GM12878 (cell line): ENCODE measurements at places on chromosomes 2 and 18.
A peak's percentile ranks its signal among the peaks of the same experiment; 100 is the strongest.

GRCh38 chr2:136257893-136258292, 139.9 kb upstream of the CXCR4 start:
- no peak for DNase-seq

DNA sequence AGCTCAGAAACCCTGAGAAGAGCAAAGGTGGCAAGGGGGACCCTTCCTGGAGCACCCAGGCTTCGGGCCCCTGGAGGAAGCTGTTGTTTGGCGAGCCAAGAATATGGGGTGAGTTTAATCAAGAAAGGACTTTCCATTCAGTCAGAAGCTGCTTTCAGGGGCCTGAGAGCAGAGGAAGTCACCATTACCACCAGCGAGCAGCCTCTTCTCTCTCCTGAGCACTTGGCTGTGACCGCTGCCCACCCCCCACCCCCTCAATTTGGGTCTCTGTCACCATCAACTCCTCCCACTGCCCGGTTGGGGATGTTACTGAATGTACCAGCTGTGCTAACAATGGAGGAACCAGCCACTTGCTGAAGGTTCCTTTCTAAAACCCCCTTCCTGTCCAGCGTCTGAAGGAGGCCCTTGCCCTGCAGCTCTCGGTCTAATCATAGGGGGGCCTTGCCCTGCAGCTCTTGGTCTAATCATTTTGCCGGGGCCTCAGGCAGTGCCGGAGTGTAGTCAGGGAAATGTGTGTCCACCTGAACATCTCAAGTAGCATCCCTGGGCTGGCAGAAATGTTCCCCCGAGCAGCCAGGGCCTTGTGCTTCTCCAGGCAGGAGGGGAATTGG, 943 bp downstream of the INPP5D start:
- no peak for DNase-seq

DNA sequence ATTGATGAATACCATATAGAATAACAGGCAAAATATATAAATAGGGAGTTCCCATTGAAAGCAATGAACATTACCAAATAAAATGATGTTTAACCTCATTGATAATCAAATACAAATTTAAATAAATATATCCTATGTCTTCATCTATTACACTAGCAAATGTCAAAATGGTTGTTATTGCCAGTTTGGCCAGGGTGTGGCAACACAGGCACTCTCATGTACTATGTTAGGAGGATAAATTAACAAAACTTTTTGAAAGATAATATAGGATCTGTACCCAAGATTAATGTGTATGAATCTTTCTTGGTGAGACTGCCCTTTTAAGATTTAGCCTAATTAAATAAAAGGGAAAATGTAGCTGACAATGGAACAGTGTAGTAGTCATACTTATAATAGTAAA, 659.3 kb downstream of the ERBB4 start:
- DNase-seq: no peak

DNA sequence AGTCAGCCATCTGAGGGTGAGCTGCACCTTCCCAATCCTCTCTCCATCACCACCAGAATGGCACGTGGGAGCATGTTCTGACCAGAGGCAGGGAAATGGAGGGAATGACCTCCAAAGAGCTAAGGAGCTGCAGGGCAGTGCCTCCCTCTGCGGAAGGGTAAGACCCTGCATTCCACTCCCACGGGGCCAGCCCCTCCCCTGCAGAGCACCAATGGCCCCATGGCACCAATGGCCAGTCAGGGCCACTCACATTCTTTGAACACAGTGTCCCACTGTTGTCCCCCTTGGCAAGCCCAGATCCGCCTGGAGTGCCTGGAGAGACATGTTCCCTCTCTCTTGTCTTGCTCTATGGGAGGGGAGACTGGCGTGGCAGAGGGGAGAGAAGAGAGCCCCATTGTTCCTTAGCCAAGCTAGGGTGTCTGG, 164.4 kb downstream of the TNS1 start:
- DNase-seq: no peak

- no peak for DNase-seq
Measured at GRCh38 chr2:109313343-109313742, 184.3 kb downstream of the SH3RF3 start.

DNA sequence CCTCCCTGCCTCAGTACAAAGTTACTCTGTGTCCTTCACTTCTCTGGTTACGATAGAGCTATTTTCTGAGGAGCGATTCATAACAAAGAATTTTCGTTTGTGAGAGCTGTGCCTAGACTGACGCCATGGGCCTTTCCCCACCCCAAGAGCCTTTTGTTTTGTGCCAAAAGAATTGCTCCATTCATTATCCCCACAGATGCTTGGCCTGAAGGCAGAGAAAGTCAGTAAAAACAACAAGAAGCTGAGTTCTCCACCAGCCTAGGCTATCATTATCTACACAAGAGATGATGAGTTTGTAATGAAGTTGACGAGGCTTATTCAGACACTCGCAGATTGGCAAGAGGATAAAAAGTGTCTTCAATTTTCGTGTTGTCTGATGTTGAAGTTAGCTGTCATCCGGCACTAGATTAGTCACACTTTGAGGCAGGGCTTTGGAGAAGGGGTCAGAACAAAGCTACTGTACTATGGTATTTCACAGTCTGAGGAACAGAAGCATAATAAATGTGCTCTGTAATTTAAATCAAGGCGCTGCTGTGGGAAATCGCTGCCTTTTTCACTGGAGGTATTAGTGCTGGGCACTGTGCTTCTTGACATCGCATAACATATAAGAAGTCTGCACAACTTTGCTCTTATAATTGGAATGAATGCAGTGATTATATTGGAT, 278.4 kb upstream of the FIGN start:
- DNase-seq: no peak

DNA sequence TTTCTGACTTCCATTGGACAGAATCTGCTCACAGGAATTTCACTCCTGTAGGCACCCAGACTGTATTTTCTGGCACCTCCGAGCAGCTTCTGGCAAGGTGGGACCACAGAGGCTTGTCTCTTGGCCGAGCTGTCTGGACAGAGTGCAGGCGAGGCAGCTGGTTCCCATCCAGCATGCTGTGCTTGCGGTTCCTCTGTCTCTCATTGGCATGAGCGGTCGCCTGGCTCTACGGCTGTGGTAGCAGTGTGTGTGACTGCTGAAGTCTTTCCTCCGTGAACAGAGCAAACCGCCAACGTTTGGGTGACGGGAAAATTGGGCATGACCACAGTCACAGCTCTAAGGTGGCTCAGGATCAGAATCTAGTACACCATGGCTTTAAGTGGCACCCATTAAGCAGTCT, 411.7 kb upstream of the NETO1 start:
- DNase-seq: no peak

DNA sequence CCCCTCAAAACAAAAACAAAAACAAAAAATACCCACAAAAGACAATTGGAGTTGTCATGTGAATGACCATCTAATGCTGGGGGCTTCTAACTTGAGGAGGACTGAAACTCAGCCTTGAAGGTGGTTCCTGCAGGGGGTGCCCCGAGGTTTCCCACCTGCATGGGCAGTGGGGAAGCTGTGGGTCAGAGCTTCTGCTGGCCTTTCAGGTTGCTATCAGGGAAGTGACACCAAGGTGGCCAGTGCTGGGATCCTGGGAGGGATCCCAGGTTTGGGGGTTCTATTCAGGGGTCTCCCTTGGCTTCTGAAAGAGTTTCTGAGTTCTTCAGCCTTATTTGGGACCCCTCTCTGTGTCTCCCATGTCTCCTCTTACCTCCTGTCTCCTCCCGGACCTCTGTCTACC, 62.8 kb downstream of the LDLRAD4 start:
- no peak for DNase-seq

GRCh38 chr18:46250084-46250811, 146.1 kb downstream of the HAUS1 start:
- peak; percentile 92 for DNase-seq

DNA sequence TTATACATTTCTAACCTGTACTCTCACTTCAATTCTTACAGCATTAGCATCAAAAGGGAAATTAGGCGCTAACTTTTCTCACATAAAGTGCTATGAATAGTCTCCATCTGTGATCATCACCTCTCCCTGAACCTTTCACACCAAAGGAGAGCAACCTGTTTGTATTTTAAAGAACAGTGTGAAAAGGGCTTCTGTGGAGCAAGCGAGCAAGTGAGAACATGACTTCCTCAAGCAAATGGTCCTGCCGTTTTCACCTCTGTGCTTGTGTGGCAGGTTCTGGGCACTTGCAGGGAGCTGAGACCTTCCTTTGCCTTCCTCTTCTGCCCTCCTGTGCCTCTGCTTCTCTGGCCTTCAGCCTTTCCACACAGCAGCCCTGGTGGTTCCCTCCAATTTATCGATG, 51.9 kb downstream of the TGFA start:
- DNase-seq: no peak

- DNase-seq: no peak
Measured at GRCh38 chr2:46970334-46971288, 55.0 kb upstream of the MCFD2 start.

DNA sequence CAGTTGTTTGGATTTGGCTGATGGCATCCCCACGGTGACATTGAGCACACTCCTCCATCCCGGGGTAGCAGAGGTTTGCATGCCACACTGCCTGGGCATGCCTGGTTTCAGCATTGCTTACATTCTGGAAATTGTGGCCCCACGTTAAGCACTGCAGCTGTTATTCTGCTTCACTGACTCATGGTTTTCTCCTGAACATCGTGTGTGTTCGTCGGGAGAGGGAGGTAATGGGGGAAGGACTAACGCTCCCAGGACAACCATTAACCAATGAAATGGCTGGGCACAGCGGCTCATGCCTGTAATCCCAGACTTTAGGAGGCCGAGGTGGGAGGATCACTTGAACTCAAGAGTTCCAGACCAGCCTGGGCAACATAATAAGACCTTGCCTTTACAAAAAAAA, 28.2 kb upstream of the YWHAQ start:
- DNase-seq: no peak

- peak; percentile 8 for DNase-seq
Measured at GRCh38 chr2:159381574-159381973, 95.1 kb upstream of the WDSUB1 start.

DNA sequence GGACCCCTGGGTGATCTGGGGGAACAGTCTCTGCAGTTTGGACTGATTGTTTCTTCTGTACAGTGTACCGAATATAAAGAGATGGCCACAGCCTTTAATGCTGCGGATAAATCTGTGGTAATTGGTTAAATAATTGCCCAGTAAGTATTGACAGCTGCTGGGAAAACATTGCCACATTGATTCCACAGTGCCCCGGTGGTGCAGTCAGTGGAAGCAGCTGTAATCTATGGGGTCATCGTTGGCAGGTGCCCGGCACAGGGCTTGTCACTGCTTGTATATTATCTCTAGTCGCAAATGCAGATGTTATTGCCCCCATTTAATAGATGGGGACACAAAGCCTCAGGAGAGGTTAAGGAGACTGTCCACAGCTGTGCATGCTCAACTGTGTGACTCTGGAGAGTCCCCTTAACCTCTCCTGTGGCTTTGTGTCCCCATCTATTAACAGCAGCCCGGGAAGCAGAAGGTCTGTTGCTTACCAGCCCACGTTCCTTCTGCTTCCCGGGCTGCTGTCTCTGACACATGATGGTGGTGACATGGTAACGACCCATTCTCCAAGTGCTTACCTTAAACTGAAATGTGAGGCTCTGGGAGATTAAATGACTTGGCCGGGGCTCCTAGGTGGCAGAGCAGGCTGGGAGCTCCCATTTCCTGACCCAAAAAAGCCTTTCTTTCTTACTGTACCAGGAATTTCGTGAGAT, 76.9 kb downstream of the NCK2 start:
- DNase-seq: no peak

- DNase-seq: no peak
Measured at GRCh38 chr2:107711941-107712340, 114.8 kb upstream of the RGPD4 start.

GRCh38 chr2:235032949-235033348, 81.1 kb downstream of the SH3BP4 start:
- no peak for DNase-seq

- no peak for DNase-seq
Measured at GRCh38 chr18:8114480-8114879, 494.8 kb upstream of the RAB12 start.

DNA sequence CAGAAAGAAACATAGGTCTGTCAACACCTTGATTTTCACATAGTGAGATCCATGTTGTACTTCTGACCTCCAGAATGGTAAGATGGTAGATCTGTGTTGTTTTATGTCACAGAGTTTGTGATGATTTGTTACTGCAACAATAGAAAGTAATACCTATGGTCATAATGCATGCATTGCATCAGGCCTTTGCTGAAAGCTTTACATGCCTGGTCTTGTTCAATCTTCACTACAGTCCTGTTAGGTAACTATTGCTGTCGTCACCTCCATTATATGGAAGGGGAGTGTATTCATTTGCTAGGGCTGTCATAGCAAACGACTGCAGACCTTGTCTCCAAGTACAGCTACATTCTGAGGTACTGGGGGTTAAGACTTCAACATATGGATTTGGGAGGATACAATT, 243.5 kb downstream of the ANAPC1 start:
- no peak for DNase-seq

DNA sequence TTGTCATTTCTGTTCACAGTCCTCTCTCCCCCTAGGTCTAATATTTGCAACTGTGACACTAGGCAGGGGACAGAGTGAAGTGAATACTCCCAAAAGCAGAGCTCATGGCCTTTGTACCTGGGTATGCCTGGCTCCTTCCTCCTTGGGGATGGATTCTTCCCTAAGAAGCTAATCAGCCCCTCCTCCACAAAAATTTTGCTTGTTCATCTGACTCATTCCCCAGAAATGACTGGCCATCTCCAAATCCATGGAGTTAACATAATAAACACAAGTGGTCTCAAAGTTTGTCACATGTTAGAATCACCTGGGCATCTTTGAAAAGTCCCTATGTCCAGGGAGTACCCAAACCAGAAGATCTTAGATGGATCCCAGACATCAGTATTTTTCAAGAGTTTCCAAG, 65.3 kb downstream of the SUCLG1 start:
- no peak for DNase-seq

- no peak for DNase-seq
Measured at GRCh38 chr2:119402645-119403560, 28.8 kb upstream of the TMEM37 start.

DNA sequence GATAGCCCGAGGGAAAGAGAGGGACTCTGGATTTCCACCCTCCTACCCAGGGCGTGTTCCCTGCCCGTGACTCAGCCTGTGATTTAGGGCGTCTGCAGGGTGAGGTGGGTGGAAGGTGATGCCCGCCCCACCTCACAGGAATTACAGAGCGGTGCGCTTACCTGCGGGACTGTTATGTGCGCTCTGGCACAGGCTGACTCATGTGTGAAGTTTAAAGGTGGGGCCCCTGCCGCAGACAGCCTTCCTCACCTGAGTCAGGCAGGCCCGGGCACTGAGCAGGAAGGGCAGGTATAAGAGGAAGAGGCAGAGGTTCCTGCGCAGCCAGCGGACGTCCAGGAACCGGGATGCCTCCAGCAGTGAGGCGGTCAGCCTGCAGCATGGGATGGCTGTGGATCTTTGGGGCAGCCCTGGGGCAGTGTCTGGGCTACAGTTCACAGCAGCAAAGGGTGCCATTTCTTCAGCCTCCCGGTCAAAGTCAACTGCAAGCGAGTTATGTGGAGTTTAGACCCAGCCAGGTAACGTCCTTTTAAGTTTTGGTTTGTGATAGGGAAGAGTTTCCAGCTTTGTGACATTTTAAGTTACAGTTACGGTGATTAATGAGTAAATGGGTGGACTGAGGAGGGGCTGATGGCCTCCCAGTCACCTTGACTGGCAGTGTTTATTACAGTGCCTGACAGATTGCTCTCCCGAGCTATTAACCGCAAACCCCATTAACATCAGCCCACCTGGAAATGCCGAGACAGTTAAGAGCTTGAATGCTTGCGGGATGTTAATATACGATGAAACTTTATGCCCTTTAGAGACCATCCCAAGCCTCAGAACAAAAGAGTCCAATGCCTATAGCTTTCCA, 141.6 kb upstream of the TTC39C start:
- no peak for DNase-seq
